ENCODE measurements at places on chromosomes 12 and 14. TPM values are rescaled to one million over a fixed set of nuclear protein-coding genes. Genes with fewer than 3 reads are reported as not detected.
A peak's percentile ranks its signal among the peaks of the same experiment; 100 is the strongest.

SLC25A21 gene
- total RNA-seq: 6.9 TPM

- DNase-seq: no peak
Observed at GRCh38 chr12:1530592-1531152, 63.7 kb downstream of the FBXL14 start.

KRT78 gene
- not detected for total RNA-seq

GRCh38 chr12:126617312-126617711 lies 1552.1 kb downstream of the AACS start:
- peak; percentile 9 for DNase-seq

TAS2R42 gene
- not detected for total RNA-seq

COCH gene
- total RNA-seq: 30.0 TPM

GRCh38 chr12:50353869-50354593 lies 42.4 kb downstream of the FAM186A start:
- no peak for DNase-seq

RASSF8 gene
- total RNA-seq: 46.7 TPM

- DNase-seq: no peak
Observed at GRCh38 chr12:65778258-65779090, 45.8 kb upstream of the HMGA2 start.

MYF6 gene
- not detected for total RNA-seq

DNA sequence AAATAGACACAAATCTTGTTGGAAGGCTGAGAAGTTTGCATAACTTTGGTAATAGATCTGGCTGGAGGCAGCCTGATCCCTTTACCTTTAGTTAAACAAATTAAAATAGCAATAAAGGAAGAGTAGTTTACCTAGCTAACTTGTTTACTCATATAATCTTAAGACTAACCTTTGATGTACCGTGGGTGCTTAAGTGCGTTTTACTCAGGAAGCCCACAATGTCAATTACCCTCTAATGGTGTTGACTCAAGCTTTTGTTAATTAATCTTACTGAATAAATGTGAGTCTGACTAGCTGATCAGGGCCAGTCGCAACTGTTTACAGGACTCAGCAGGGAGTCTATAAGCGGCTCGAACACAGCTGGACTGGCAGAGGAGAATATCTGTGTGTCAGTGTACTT lies 51.5 kb downstream of the FAR2 start:
- no peak for DNase-seq

GRCh38 chr12:68699486-68699885 lies 12.7 kb downstream of the NUP107 start:
- DNase-seq: no peak

- no peak for DNase-seq
Observed at GRCh38 chr12:109510196-109510595, 32.8 kb downstream of the UBE3B start.

- DNase-seq: no peak
Observed at GRCh38 chr14:94538070-94538740, 23.0 kb upstream of the SERPINA4 start.

- no peak for DNase-seq
Observed at GRCh38 chr12:114506651-114507050, 100.7 kb upstream of the TBX5 start.

- DNase-seq: peak; percentile 41
Observed at GRCh38 chr14:92880851-92881250, 42.1 kb upstream of the CHGA start.

DNA sequence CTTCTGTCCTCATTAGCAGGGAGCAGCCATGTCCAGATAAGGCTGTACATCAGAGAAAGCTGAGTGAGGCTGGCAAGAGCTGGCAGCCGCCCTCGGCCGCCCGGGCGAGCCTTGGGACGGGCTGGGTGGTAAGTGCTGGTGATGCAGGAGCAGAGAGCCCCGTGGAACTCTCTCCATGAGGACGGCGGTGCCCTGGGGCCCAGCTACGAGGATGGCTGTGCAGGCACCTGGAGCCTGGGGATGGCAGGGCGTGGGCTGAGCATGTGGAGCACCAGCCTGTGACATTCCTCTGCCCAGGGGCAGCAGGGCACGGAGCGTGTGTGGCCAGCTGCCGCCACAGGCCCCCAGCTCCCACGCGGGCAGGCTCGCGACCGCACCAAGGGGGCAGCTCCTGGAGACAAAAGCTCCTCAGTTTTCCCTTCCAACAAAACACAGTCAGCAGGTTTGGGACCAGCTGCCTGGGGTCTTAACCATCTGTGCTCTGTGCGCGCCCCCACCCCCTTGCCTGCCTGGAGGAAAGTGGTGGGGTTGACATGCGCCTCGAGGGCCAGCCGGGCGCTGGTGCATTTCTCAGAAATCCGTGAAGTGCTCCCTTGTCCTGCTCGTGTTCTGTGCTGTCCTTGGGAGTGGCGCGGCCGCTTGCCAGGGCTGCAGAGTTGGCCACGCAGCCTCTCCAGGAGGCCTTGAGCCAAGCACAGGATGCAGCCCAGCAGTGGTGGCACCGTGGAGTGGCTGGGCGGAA lies 21.4 kb downstream of the PACS2 start:
- DNase-seq: no peak

FNTB gene
- total RNA-seq: 13.8 TPM

EAPP gene
- total RNA-seq: 26.3 TPM

KRT73 gene
- not detected for total RNA-seq

LRTM2 gene
- not detected for total RNA-seq

- DNase-seq: no peak
Observed at GRCh38 chr14:34501004-34501580, 38.4 kb downstream of the EAPP start.

GRCh38 chr14:95046711-95047681 lies 110.3 kb downstream of the DICER1 start:
- DNase-seq: no peak

LRCOL1 gene
- total RNA-seq: not detected

- DNase-seq: no peak
Observed at GRCh38 chr14:43369710-43370564, 1137.1 kb downstream of the FSCB start.

DNA sequence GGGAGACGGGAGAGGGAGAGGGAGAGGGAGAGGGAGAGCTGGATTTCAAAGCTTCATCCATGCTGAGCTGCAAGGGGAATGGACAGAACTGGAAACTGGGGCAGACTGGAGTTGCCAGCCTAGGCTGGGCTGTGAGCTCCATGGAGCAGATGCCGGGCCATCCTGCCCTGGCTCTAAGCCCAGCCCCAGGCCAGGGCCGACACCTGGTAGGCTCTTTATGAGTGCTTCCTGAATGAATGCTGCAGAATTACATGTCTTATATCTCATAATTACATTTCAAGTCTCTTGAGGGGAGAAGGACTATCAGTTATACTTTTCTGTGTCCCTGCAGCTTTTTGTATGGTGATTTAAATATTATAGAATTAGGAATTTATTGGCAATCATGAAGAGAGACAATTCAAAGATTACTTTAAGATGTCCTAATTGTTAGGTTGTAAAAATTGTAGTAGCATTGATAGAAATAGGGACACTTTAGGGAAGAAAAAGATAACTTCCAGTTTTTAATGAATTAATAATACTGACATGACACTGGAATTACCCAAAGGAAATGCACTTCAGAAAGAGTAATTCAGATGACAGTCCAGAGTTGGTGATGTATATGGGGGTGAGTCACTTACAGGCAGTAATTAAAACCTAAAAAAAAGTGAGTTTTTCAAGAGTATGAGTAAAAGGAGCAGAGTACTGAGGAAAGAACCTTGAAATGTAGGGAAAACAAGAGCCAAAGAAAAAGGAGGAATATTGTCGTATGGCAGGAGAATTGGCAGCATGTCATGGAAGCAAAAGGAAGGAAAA lies 29.0 kb downstream of the SCYL2 start:
- DNase-seq: no peak

ATP5MC2 gene
- total RNA-seq: 401 TPM

PAX9 gene
- not detected for total RNA-seq

CKAP4 gene
- 80.7 TPM for total RNA-seq

DNA sequence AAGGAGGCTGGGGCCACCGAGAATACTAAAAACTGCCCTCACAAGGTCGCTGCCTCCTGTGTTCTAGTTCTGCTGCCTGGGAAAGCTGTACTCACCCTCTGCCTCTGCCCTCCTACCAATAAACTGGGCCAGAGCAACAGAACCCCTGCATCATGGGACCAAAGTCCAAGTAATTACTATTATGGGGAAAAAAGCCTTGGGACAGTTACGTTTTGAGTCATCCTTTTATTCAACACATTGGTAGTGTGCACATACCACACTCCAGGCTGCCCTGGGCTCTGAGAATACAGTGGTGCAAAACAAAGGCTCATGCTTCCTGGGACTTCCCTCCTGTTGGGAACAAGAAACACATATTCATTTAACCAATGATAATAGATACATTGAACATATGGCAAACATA lies 49.0 kb downstream of the CACNA1C start:
- DNase-seq: no peak

- no peak for DNase-seq
Observed at GRCh38 chr14:101174980-101175606, 271.6 kb upstream of the RTL1 start.

OSBPL8 gene
- total RNA-seq: 81.1 TPM
